ENCODE measurements at places on chromosomes 13 and 19. TPM values are rescaled to one million over a fixed set of nuclear protein-coding genes. Genes with fewer than 3 reads are reported as not detected.

Gene IFT88
- total RNA-seq, result 30.3 TPM

Gene APOC4
- total RNA-seq, result not detected

Gene RASAL3
- total RNA-seq, result 12.1 TPM

Gene PLIN5
- total RNA-seq, result 30.7 TPM

Gene ANKLE1
- total RNA-seq, result 0.54 TPM

Gene IL12RB1
- 3.2 TPM for total RNA-seq

Gene GDF15
- total RNA-seq, result 51.2 TPM

Gene CDX2
- not detected for total RNA-seq

Gene CYP4F11
- total RNA-seq, result 2.1 TPM

Gene SHANK1
- 0.35 TPM for total RNA-seq

Gene LHB
- not detected for total RNA-seq

Gene EFNB2
- total RNA-seq, result 32.8 TPM

Gene B3GNT3
- 36.2 TPM for total RNA-seq

Gene THSD8
- 3.2 TPM for total RNA-seq

Gene IQCN
- 6.3 TPM for total RNA-seq
